Mesenchymal stem cell (in vitro differentiated cells and primary cell): ENCODE measurements at places on chromosomes 13 and 19.

- no peaks in the 10 kb centered on the region for H3K27me3 ChIP-seq
- no peaks in the 10 kb centered on the region for H3K36me3 ChIP-seq
- H3K27ac ChIP-seq: no peak overlapping the region
- DNase-seq: no peak
These were observed 22.6 kb downstream of the NLRP4 start for GRCh38 chr19:55858969-55859368.

DNA sequence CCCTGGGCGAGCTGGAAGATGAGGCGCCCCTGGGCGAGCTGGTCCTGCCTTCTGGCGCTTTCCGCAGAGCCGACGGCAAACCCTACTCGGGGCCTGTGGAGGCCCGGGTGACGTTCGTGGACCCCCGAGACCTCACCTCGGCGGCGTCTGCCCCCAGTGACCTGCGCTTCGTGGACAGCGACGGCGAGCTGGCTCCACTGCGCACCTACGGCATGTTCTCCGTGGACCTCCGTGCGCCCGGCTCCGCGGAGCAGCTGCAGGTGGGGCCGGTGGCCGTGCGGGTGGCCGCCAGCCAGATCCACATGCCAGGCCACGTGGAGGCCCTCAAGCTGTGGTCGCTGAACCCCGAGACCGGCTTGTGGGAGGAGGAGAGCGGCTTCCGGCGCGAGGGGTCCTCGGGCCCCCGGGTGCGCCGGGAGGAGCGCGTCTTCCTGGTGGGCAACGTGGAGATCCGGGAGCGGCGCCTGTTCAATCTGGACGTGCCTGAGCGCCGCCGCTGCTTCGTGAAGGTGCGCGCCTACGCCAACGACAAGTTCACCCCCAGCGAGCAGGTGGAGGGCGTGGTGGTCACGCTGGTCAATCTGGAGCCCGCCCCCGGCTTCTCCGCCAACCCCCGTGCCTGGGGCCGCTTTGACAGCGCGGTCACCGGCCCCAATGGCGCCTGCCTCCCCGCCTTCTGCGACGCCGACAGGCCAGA is 6.3 kb downstream of the CILP2 start:
- H3K27ac ChIP-seq: no peak overlapping the region
- H3K4me3 ChIP-seq: no peak overlapping the region
- no peak for DNase-seq
- peaks cover 8% of the 10 kb centered on the region for H3K36me3 ChIP-seq
- no peaks in the 10 kb centered on the region for H3K27me3 ChIP-seq

DNA sequence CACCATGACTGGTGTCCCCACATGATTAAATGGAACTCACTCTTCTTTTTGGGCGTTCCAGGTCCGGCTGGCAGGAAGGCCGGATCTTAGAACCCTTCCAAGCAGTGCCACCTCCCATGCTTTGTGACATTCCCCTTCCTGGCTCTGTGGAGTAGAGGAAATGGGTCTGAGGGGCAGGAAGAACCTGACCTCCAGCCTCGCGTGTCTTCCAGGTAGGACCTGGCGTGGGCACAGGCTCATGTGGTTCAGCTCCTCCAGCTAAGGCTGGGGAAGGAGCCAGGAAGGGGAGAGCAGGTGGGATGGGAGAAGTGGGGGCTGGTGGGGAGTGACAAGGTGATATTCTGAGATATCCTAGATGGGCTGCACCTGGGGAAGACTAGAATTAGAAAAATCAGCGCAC is 2.1 kb downstream of the TMEM255B start:
- no peak overlapping the region for H3K4me3 ChIP-seq
- no peak for DNase-seq
- H3K4me1 ChIP-seq: peaks cover 11% of the 10 kb centered on the region
- H3K27me3 ChIP-seq: peaks cover 11% of the 10 kb centered on the region

DNA sequence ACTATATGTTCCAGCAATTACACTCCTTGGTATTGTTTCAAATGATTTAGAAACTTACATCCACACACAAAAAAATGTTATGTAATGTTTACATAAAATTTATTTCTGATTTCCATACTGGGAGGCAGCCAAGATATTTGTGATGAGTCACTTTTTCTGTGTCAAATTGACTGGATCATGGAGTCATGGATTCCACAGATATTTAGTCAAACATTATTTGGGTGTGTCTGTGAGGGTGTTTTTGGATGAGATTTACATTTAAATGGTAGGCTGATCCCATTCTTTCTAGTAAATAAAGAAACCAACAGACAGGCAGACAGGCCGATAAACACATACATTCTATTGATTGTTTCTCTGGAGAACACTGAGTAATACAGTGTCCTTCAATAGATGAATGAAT is 562.8 kb downstream of the SLITRK6 start:
- H3K4me3 ChIP-seq: no peak overlapping the region
- H3K36me3 ChIP-seq: no peaks in the 10 kb centered on the region
- no peaks in the 10 kb centered on the region for H3K4me1 ChIP-seq
- H3K27me3 ChIP-seq: no peaks in the 10 kb centered on the region

- H3K4me1 ChIP-seq: peaks cover 9% of the 10 kb centered on the region
- peak; percentile 98 for DNase-seq
- H3K27me3 ChIP-seq: no peaks in the 10 kb centered on the region
- H3K36me3 ChIP-seq: no peaks in the 10 kb centered on the region
- H3K27ac ChIP-seq: no peak overlapping the region
These were observed 11.4 kb upstream of the USP12 start for GRCh38 chr13:27182844-27183497.

- no peaks in the 10 kb centered on the region for H3K27me3 ChIP-seq
- peaks cover 1% of the 10 kb centered on the region for H3K4me1 ChIP-seq
- no peaks in the 10 kb centered on the region for H3K36me3 ChIP-seq
- DNase-seq: peak; percentile 63
- no peak overlapping the region for H3K4me3 ChIP-seq
These were observed 104.7 kb upstream of the KL start for GRCh38 chr13:32911506-32911905.

DNA sequence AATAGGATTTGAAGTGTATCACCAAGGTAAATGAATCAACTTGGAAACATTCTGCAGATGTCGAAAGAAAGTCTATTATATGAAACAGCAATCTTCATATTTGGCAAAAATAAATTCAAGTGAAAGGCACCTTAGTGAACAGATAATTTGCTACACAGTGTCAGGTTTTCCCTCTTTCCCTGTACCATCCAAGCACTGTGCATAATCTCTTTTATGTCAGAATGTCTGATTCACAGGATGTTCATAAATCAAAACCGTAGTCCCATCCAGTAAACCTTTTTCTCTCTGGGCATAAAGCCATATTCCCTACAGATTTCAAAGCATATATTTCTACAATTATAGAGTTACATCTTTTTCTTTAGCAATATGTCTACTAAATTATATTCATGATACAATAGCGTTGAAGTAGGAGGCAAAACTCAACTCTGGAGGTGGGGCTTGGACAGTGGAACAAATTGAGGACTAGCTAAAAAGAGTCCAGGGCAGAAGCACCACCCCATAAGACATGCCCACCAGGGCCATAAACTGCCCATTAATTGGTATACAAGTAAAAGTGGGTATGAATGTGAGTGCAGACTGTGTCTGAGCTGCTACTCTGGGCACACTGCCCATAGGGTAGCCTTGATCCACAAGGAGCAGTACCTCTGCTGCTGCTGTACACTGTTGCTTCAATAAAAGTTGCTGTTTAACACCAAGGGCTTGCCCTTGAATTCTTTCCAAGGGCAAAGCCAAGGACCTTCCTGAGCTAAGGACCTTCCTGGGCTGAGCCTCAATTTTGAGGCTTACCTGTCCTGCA is 72.1 kb upstream of the MYCBP2 start:
- no peak overlapping the region for H3K27ac ChIP-seq
- H3K4me3 ChIP-seq: no peak overlapping the region
- H3K4me1 ChIP-seq: no peaks in the 10 kb centered on the region
- DNase-seq: no peak

DNA sequence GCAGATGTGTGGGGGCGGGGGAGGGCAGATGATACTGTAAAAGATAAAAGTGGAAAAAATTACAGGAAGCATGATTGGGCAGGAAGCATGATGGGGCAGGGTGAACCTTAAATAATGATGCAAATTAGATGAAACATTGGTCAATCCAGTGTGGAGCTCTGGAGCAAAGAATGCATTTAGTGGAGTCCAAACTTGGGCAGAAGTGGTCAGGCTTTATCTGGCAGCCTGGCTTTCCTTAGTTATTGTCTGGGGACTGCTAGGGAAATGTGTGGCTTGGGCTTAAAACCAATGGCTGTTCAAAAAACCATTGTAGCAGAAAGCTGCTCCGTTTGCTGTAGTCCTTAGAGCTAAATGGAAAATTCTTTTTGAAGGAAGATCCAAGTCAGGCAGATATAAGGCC is 1077.3 kb upstream of the MIR17HG start:
- H3K4me1 ChIP-seq: no peaks in the 10 kb centered on the region
- H3K36me3 ChIP-seq: no peaks in the 10 kb centered on the region
- H3K27me3 ChIP-seq: no peaks in the 10 kb centered on the region
- H3K27ac ChIP-seq: no peak overlapping the region
- no peak overlapping the region for H3K4me3 ChIP-seq

- H3K36me3 ChIP-seq: peaks cover 65% of the 10 kb centered on the region
- H3K4me1 ChIP-seq: peaks cover 3% of the 10 kb centered on the region
- H3K4me3 ChIP-seq: no peak overlapping the region
- DNase-seq: no peak
- H3K27ac ChIP-seq: no peak overlapping the region
These were observed 22.3 kb upstream of the PIK3R2 start for GRCh38 chr19:18130523-18131242.

- no peak overlapping the region for H3K4me3 ChIP-seq
- no peaks in the 10 kb centered on the region for H3K27me3 ChIP-seq
- H3K27ac ChIP-seq: no peak overlapping the region
- no peak for DNase-seq
- H3K4me1 ChIP-seq: peaks cover 1% of the 10 kb centered on the region
- peaks cover 2% of the 10 kb centered on the region for H3K36me3 ChIP-seq
These were observed 411.2 kb downstream of the FGF9 start for GRCh38 chr13:22082030-22082429.

GRCh38 chr13:82867284-82867683 is 1015.0 kb downstream of the SLITRK1 start:
- H3K27me3 ChIP-seq: no peaks in the 10 kb centered on the region
- H3K36me3 ChIP-seq: no peaks in the 10 kb centered on the region
- no peak overlapping the region for H3K27ac ChIP-seq
- no peak for DNase-seq

- H3K4me1 ChIP-seq: peaks cover 5% of the 10 kb centered on the region
- no peaks in the 10 kb centered on the region for H3K36me3 ChIP-seq
- H3K27me3 ChIP-seq: peaks cover 17% of the 10 kb centered on the region
- H3K27ac ChIP-seq: no peak overlapping the region
- DNase-seq: peak; percentile 54
These were observed 122.7 kb downstream of the CYSLTR2 start for GRCh38 chr13:48776401-48776800.
